Naive B cell (primary cell): ENCODE measurements at places on chromosomes 1 and 21. TPM values are rescaled to one million over a fixed set of nuclear protein-coding genes. Genes with fewer than 3 reads are reported as not detected.

DNA sequence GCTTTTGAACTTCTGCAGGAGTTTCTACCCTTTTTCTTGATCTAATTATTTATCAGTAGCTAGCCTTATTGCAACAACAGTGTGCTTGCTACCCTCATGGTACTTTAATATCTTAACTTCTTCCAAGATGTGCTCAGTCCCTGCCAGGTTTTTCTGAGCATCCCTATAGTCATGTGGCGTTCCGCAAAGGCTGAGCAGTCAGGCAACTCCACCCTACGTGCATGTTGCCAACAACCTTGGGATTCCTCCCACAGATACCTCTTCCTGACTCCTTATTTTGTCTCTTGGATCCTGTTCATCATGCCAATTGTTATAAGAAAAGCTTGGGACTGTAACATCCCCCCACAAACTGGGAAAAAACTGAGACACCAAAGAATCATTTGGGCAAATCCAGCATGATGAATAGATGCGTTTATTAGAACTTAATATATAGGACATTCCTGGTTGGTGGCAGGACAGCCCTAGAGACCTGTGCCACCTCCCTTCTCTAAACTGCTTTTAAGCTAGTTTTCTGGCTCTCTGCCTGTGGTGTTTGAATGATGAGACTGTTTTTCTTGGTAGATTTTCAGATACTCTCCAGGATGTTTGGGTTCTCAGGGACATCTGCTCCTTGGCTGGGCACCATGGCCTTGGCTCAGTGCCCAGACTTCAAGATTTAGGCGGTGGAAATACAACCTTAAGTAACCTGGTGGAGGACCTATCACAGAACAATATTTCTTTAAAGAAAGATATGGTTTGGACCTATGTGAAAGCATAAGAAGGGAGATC lies 27.1 kb upstream of the KCTD3 start:
- no peak for DNase-seq

GRCh38 chr1:155126556-155127104 lies 1.0 kb upstream of the EFNA1 start:
- peak; percentile 15 for DNase-seq

DNA sequence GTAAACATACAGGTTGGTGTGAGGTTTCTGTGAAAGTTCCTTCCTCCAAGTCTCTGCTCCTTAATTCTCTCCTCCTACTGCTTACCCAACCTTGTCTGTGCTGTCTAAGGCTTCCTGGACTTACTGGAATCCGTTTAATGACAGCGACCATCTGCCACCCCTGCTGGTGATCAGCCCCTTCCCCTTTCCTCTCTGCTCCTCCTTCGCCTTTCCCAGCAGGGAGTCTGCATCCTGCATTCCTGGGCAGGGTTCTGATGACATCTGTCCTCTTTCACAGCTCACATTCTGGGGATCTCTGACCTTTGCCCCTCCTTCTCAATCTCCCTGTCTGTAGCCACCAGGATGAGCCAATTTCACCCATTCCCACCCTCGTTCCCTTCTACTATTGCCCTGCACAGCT lies 66.5 kb downstream of the KIRREL1 start:
- DNase-seq: no peak

DNA sequence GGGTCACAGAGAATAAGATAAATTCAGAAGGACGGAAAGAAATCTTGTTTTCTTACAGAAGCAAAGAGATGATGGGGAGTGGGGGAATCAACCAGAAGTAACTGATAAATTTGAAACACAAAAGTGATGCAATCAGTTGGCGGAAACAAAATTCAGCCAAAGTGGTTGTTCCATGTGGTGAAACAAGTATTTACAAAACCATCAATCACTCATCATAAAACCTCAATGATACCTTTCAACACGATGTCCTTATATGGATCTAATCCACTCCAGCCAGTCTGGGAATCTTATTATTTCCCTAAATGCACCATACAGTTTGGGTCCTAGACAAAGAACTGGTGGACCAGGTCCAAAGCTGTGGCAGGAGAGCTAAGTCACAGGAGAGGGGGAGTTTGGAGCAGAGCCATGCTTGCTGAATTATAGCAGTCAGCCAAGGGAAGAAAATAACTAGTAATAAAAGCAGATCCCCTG lies 303.8 kb upstream of the LRRC7 start:
- DNase-seq: no peak

DNA sequence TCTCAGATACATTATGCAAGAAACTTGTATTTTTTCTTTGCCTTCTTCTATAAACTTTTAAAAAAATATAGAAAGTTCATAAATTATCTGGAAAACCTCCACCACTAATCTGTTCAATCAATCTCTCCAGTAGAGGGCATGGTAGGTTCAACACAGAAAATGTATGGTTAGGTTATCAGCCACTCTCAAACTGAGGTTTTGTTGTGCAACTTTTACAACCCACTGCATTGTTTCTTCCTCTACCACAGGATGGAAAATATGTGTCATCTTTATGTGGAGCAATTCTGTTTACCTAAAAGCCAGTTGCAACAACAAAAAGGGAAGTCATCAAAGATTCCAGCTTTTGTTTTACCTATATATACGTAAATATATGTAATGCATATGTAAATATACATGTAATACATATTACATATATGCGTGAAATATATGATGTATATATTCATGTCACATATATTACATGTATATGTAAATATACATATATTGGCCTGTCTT lies 3.0 kb upstream of the RGS2 start:
- peak; percentile 45 for DNase-seq

GRCh38 chr1:197144570-197145325 lies 1.7 kb downstream of the ASPM start:
- DNase-seq: no peak

FMN2 gene
- not detected for polyA plus RNA-seq
